ENCODE measurements at places on chromosomes 6 and 20.

GRCh38 chr20:41185013-41185757, 47.8 kb downstream of the PLCG1 start:
- DNase-seq: no peak

DNA sequence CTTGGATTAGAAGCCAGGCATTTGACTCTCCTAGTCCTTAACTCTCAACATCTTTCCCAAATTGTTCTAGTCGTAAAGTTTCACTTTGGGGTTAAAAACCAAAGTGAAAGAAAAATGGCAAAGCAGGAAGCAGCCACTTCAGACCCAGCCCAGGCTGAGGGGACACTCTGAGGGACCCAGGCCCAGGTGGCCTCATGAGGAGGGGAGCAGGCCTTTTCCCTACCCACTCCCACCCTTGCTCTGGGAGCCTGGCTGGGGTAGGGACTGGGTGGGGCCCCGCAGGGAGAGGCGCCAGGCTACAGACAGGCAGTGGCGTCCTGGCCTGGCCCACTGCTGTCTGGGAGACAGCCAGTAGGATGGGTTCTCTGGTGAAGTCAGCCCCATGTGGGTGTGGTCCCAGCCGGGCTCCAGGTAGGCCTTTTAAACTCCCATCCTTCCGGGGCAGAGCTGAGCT, 68.7 kb upstream of the MYL9 start:
- DNase-seq: no peak

- DNase-seq: no peak
Observed at GRCh38 chr6:168712993-168713392, 272.0 kb downstream of the SMOC2 start.

- DNase-seq: no peak
Observed at GRCh38 chr20:62219101-62219991, 732 bp downstream of the HRH3 start.

- DNase-seq: peak; percentile 69
Observed at GRCh38 chr6:118808793-118809638, 84.9 kb upstream of the ASF1A start.

DNA sequence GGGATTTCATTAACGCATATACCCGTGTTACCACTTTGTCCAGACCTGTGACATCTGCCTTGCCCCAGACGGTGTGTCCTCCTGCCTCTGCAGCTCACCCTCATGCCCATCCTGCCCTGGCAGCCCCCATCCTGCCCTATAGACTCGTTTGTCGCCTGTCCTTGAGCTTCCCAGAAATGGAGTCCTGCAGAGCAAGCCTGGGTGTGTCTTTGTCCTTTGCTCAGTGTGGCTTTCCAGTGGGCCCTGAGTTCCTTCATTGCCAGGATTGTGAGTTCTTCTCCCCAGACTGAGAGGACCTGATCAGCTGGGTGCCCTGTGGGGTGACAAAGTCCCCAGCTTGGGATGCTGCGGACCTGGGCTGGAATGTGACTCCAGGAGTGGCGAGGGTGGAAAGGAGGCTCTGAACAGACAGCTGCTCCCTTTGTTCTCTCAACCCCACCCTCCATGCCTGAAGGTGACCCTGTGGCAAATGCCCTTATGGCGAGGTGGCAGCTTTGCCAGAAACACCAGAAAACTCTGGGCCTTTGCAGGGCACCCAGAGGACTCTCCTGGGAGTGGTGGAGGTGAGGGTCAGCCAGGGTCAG, 2.4 kb upstream of the CST3 start:
- no peak for DNase-seq

DNA sequence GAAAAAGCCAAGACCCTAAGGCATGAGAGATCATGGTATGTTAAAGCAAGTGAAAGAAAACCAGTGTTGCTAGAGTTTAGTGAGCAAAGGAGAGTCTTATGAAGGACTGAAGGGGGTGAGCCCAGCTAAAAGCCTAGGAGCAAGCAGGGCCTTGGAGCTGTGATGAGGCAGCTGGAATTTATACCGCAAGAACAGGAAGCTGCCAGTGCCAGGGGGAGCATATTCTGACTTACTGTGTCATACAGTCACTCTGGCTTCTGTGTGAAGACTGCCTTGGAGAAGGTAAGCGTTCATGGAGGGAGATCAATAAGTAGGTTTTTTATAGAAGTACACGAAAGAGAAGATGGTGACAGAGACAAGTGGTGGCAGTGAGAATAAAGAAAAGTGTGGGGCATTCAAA, 308.9 kb upstream of the THEMIS start:
- no peak for DNase-seq

- no peak for DNase-seq
Observed at GRCh38 chr6:31819871-31820299, 4.5 kb downstream of the HSPA1A start.

- DNase-seq: peak; percentile 6
Observed at GRCh38 chr6:155882527-155883333, 427.1 kb upstream of the NOX3 start.

DNA sequence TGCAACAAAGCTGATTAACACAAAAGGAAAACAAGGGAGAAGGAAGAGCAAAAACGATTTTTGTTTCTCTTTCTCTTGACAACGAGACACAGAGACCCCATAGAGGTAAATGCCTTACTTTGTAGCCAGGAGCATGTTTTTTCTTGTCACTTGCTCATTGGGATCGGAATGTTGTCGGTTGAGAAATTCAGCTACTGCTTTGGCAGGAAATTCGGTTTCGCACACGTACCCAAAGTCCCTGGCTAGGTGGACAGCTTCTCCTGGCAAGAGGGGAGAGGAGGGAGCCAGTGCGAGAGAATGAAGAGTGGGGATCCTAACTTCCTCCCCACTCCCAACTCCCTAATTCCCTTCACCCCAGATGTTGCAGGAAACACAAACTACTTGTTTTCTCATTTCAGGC, 14.5 kb downstream of the TFAP2A start:
- DNase-seq: no peak

- DNase-seq: no peak
Observed at GRCh38 chr6:39020136-39020535, 28.4 kb upstream of the GLP1R start.

DNA sequence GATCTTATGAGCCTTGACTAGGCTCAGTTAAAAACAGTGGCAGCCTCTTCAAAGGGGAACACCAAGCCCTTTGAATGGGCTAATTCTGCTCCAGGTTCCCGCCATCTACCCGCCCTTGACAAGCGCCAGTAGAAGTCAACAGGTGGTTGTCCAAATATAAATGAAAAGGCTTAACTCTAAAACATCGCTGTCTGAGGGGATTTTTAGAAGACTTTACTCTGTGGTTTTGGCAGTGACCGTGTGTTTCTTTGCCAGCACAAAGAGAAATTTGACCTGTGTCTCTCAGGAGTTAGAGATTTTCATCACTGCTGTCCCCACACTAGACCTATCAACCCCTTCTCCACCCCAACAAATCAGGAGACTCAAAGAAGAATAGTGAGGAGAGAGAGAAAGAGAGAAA, 19.8 kb upstream of the SIM1 start:
- no peak for DNase-seq

DNA sequence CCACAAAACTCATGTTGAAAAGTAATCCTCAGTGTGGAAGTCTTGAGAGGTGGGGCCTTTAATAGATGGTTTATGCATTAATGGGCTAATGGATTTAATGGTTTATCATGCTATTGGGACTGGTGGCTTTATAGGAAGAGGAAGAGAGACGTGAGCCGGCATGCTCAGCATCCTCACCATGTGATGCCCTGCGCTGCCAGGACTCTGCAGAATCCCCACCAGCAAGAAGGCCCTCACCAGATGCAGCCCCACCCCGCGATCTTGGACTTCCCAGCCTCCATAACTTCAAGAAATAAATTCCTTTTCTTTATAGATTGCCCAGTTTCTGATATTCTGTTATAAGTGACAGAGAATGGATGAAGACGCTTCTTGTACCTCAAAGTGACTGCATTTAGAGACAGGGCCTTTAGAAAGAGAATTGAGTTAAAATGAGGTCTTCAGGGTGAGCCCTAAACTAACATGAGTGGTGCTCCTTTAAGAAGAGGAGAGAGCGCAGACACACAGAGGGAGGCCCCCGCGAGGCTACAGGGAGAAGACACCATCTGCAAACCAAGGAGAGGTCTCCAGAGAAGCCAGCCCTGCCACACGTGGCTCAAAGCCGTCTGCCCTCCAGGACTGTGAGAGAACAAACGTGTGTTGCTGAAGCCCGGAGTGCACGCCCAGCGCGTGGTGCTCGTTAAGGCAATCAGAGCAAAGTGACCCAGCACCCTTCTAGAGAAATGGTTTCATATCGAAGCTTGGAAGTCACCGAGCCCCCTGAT, 56.9 kb downstream of the IRF4 start:
- no peak for DNase-seq

GRCh38 chr6:143513410-143513809, 1.9 kb upstream of the FUCA2 start:
- DNase-seq: peak; percentile 63

DNA sequence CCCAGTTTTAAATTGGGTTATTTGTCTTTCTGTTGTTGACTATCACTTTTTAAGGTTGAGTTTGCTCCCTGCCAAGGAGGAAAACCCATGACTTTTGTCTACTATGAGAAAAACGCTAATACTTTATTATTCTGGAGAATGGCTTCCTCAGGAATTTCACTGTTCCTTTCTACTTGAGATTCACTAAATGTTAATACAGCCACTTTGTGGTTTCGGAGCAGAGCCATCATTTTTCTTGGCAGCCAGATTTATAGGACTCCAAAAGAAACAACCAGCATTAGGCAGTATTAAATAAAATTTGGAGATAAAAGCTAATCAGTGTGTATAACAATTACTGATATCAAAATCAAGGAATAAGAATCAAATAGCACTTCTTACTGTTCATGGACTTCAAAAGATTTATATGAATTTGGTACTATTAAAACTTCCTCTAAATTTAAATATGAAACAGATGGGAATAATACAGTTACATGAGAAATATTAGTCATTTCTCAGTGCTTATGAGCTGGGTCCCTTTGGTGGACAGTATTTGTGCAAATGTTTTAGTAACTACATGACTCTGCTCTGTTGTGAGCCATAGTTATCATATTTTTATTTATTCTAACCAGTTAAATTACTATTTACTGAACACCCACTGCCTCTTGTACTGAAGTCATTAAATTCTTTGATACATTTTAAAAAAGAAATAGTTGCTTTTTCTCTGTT, 64.1 kb upstream of the FBXO30 start:
- DNase-seq: no peak

DNA sequence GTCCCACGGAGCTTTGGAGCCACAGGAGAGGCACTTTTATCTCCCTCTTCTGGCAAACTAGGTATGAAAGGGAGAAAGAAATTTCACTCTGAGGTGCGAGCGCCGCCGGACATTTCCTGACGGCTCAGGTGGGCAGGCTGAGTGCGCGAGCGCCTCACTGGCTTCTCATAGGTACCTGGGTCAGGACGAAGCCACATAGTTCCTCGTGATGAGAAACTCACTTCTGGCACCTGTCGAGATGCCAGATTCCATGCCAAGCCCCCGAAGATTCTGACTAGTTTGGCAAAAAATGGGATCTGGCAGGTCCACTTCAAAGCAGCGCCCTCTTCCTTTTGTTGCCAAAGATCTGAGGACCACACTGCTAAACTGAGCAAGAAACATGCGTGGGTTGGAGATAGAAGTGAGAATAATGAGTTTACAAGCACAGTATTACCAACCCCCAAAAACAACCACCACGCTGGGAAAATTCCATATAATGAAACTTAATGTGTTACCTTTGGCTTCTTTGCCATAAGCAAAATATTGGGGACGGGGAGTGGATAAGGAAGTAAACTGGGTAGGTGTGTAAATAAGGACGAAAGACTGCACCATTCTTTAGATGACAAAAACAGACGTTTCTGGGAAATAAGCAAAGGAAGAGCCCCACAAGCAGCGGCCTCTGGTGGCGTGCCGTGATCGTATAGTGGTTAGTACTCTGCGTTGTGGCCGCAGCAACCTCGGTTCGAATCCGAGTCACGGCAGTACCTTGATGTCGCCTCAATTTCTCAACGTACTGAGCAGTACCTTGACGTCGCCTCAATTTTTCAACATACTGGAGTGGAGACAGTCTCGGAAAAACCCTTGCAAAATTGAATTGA, 89.8 kb upstream of the PRSS16 start:
- DNase-seq: peak; percentile 90

DNA sequence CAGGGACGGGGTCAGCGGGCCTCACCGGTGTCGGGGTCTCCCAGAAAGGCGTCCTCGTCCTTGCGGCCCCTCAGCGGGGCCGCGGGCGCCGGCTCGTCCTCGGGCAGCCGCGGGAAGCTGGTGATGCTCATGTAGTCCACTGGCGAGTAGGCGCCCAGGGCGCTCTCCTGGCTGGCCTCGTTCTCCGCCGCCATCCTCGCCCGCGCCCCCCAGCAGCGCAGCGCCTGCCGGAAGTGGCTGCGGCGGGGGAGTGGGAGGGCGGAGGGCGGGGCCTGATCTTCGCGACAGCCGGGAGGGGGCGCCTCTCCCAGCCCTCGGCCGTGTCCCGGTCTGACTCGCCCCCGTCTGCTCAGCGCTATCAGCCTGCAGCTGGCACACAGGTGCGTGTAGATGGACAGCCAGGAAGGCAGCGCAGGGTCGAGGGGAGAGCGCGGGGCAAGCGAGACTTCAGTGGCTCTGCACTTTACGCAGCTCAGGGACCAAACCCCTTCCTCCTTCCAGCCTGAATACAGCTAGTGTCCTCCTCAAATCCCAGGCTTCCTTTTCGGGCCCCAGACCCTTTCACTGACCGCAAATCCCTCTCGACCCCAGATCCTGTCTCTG, at the start of gene GGT7:
Gene GGT7, minus strand, starts transcription at position 235 of the 603 bp plus-strand sequence. Its CDS starts 41 bp downstream, at position 194.
- DNase-seq: peak; percentile 88

GRCh38 chr6:139303185-139303584, 11.4 kb upstream of the TXLNB start:
- no peak for DNase-seq

DNA sequence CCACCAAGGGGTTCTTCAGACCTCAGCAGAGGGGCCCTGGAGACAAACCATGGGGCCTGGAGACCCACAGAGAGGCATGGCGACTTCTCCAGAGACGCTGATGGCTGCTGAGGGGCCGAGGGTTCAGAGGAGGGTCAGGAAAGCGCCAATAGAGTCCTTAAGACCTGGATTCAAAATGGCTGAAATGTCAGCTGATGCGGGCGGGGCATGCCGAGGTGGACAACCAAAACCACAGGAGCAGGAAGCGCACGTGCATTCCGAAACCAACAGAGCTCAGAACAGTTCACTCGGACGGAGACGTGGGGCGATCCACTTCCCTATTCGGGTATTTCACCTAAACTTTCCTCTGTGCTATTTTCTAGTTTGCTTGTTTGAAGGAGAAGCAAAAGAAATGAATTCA, 99.9 kb upstream of the RIN2 start:
- DNase-seq: peak; percentile 2

DNA sequence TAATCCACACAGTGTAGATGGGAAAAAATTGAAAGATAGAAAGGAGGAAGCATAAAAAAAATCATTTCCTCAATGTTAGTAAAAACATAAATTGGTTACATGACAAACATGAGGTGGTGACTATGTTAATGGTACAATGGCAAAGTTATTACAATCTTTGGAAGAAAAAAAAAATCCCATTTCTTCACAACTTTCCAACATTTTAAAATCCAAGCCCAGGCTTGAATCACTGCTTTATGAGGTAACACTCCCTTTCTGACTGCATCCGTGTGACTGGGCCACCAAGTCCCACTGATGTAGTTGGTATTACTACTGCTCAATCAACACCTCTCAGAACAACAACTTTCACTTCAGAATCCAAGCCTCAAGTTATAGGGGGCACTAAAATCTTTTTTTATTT, 160.4 kb downstream of the BTBD9 start:
- no peak for DNase-seq
